NCI-H1417 treated with DMSO at 0.1 percent for 48 hours (cell line): ENCODE measurements at places on chromosomes 13 and 19.

DNA sequence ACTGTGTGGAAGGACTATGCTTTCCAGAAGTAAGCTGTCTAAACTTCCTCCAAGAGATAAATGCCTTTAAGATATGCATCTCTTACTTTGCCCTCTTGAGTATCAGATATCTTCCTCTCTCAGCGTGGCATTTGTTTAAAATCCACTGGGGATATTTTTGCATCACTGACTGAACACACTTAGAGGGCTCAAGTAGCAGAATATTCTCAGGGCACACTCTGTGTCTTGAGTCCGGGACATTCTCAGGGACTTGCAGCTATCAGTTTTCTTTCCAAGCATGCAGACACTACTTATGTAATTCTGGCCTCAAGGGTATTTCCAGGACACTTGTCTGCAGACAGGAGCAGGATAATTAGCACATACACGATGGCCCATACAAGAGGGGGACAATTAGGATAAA is 84.7 kb downstream of the ERCC5 start:
- DNase-seq, result no peak

DNA sequence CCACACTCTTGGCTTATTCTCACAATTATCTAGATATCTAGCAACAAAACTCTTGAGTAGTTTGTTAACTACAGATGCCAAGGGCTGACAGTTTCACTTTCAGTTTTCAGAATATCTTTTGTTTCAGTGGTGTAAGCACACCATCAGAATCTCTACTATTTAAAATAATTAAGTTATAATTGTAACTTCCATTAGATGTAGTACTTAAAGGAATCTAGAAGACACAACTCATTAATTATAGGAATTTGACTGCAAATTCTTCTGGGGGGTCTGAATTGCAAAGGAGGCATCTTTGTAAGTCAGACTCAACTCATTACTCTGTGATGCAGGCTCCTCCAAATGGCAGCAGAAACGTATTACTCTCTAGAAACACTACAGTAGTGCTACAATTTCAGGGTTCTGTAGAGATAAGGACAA is 44.9 kb upstream of the USPL1 start:
- no peak for DNase-seq

DNA sequence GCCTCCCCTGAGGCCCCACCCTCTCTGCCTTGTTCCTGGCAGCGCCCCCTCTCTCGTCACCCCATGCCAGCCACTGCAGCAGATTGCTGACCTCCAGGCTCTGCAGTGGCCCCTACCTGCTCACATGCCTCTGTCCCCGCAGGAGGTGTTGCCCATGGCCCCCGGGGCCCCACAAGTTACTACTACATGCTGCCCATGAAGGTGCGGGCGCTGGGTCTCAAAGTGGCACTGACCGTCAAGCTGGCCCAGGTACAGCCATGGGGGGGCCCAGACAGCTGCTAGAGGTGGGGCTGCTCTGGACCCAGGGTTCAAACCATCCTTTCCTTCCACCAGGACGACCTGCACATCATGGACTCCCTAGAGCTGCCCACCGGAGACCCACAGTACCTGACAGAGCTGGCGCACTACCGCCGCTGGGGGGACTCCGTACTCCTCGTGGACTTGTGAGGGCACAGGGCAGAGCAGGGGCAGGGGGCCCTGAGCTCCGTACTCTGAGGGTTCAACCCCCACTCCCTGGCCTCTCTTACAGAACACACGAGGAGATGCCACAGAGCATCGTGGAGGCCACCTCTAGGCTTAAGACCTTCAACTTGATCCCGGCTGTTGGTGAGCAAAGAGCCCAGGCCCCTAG is 6.2 kb downstream of the MRPL4 start:
- no peak for DNase-seq

- DNase-seq, result no peak
Measured at GRCh38 chr19:15397236-15397635, 17.6 kb upstream of the AKAP8 start.

GRCh38 chr19:46447006-46447405 is 18.3 kb upstream of the PNMA8C start:
- no peak for DNase-seq

DNA sequence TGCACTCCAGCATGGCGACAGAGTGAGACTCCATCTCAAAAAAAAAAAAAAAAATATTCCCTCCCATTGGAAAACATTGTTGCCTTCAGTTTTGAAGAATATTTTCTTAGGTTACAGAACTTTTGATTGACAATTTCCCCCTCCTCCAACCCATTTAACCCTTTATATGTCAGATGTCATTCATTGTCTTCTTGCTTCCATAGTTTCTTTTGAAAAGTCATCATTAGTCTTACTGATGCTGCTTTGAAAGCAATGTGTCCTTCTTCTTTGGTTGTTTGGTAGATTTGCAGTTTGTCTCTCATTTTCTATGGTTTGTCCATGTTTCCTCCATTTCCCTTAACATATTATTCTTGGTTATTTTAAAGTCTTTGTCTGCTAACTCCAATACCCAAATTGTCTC is 25.4 kb downstream of the ZNF558 start:
- no peak for DNase-seq

- DNase-seq, result no peak
Measured at GRCh38 chr19:44841231-44841630, 4.9 kb upstream of the NECTIN2 start.

GRCh38 chr13:65057986-65058385 is 2172.2 kb downstream of the PCDH9 start:
- DNase-seq, result no peak

DNA sequence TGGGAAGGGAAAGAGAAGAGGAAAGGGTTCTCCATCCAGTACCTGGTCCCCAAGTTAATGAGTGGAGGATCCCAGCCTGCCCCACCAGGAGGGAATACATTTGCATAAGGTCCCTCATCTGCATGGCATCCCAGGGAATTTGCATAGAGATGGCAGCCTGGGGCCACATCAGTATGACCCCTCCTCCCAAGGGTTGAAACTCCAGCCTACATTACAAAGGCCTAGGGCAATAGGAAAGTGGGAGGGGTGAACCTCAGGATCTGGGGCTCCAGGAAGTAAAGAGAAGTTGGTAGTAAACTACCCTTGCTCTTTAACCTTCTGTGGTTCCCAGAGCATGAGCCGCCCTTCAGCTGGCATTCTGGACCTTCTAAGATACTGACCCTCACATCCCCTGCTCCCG is 6.8 kb upstream of the NECTIN2 start:
- no peak for DNase-seq

DNA sequence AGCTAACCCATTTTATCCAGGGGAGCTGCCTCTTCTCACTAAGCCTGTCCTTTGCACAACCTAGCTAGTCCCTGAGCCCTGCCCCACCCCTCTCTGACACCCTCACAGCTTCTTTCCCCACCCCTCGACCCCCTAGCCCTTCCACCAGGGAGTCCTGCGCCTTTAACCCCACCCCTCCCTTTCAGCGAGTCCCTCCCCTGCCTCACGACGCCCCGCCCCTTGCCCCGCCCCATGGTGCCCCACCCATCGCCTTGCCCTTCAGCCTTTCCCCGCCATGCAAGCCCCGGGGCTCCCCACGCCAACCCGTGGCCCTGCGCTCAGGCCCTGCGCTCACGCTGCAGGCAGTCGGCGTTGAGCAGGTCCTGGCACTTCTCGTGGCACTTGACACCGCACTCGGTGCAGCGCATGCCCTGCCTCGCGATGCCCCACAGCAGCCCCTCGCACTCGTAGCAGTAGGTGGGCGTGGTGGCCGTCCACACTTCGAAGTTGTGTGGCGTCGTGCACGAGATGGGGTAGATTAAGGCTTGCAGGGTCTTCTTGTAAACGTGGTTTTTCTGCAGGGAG is 40.0 kb downstream of the UNC13A start:
- DNase-seq, result no peak

GRCh38 chr19:57664269-57665127 is 4.2 kb upstream of the ZSCAN4 start:
- no peak for DNase-seq

DNA sequence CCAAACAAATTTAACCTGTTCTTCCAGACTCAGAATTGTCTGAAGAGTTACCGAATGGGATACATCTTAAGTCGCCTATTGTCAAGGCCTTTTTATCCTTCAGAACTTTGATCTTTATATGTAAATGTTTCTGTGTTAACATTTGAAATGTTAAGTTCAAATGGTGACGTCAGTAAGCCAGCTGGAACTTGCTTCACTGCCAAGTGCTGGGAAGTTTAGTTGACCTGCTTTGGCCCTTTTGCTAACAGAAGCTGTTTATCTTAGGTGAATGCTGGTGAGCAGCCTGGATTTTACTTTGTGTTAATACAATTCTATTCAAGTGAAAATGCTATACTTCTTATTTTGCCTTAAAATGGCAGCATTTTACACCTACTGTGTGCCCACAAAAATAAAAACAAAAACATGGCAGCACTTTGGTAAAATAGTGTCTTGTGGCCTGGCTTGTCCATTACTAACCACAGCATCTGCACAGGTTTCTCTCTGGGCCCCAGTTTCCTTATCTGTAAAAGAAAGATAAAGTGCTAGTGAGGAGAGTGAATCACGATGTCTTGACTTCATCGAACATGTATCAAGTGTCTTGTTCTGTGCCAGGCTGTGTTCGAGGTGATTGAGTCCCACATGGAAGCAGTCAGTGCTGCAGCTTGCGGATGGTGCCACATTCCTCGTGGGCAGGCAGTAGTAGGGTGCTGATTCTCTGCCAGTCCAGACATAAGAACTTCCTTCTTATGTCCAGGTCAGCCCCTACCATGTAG is 2.2 kb downstream of the NAXD start:
- no peak for DNase-seq
